ENCODE measurements at places on chromosomes 3 and 15. TPM values are rescaled to one million over a fixed set of nuclear protein-coding genes. Genes with fewer than 3 reads are reported as not detected.

- no peak for DNase-seq
Observed at GRCh38 chr3:176351408-176351807, 845.9 kb downstream of the TBL1XR1 start.

- DNase-seq: no peak
Observed at GRCh38 chr3:123037015-123037375, 9.4 kb upstream of the SEMA5B start.

- DNase-seq: no peak
Observed at GRCh38 chr15:71410347-71410746, 295.1 kb downstream of the THSD4 start.

DNA sequence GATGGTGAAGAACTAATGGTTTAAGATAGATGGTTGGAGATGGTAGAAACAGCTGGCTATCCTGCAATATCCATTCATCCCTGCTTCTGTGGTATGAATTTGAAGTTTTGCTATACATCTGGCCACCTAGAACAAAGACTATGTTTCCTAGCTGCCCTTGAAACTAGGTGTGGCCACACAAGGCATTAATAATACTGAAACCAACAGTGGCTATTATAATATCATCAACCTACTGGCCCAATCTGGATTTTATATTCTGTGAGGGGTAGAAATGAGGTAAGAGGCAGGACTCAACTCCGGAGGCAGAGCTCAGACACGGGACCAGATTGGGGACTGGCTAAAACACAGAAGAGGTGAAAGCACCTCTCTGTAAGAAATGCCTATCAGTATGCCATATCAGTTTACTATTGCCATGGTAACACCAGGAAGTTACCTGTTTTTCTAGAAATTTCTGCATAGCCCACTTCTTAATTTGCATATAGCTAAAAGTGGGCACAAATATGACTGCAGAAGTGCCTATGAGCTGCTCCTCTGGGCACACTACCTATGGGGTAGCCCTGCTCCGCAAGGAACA is 8.4 kb downstream of the IFT80 start:
- DNase-seq: no peak

BCL2A1 gene
- total RNA-seq: 18.7 TPM

PLSCR4 gene
- total RNA-seq: not detected

SLCO2A1 gene
- total RNA-seq: not detected

All from CD4-positive, alpha-beta T cell (primary cell).